H1 (cell line): ENCODE measurements at places on chromosomes 1 and 21. TPM values are rescaled to one million over a fixed set of nuclear protein-coding genes. Genes with fewer than 3 reads are reported as not detected.

Gene NENF
- 22.1 and 28.0 TPM in 2 replicates for polyA plus RNA-seq

Gene KRTAP13-2
- not detected in 2 replicates for polyA plus RNA-seq

Gene MYOC
- not detected in 2 replicates for polyA plus RNA-seq

Gene GFI1
- polyA plus RNA-seq: 0.08 TPM in 2 replicates

Gene AVPR1B
- 0.29 and 0.44 TPM in 2 replicates for polyA plus RNA-seq

Gene TMEM82
- polyA plus RNA-seq: 2.1 and 3.5 TPM in 2 replicates
